ENCODE measurements at places on chromosomes 2 and 18. TPM values are rescaled to one million over a fixed set of nuclear protein-coding genes. Genes with fewer than 3 reads are reported as not detected.

- no peak for DNase-seq
Measured at GRCh38 chr2:233498126-233498525, 68.5 kb downstream of the USP40 start.

DNA sequence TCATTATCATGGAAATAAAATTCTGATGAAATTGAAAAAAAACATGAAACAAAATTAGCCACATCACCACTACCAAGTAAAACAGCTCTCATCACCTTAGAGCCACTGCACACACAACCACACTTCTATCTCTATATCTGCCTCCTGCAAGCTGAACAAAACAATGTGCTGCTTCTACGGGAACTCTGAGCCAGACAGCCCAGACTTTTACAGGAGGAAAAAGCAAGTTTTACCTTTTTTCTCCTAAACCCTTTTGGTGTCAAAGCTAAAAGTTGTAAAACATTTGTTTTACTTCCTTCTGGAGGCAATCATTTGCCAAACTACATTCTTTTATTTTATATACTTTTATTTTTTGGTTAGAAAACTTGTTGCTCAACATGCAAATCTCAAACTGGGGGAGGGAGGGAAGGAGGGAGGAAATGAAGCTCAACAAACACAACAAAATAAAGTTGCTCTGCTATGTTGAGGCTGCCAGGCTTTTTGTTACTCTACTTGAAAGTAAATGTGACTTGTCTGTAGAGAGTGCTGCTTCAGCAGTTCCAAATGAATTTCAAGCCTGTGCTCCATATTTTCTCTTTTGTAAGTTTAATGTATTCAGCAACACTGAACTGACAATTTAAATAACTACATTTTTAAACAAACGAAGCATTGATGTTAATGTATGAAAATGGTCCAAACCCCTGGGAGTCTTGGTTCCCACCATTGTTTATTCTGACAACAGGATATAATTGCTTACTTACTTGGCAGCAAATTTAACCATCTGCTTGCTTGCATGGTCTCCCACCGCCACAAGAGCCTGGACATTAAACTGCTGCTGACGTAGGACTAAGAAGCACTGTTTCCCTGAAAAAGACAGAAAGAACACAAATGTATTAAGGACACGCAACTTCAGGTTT, 24.5 kb downstream of the DARS1 start:
- DNase-seq, result no peak

GRCh38 chr2:3146772-3147650, 230.6 kb downstream of the EIPR1 start:
- no peak for DNase-seq

- no peak for DNase-seq
Measured at GRCh38 chr2:135124924-135125886, 73.1 kb downstream of the RAB3GAP1 start.

DNA sequence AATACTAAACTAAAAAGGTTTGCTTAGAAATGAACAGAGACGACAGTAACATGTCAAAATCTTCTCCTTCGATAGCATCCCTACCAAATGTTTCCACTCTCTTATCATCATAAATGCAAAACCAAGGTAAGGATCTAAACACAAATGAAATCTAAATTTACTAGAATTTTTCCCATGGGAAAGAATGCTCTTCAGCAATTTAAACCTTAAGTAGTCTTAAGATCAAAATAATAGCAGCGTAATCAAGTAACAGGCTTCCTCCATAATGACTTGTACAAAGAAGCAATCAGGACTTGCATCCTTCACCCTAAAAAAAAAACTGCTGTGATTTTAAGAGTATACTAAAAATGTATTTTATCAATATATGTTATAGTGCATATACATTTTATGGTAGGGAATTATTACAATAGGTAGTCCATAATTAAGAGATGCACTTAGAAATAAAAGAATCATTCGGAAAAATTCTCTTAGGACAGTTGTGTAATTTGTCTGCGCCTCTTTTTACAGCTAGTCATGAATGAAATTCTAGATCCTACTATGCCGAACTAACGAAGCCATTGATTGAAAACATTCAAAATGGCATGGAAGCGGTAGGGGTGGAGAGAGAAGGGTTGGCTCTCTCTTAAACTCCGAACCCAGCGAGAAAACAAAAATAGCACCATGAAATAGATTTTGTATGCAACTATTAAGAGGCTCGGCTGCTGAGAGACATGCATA, 1.3 kb downstream of the PGAP1 start:
- DNase-seq, result no peak

GRCh38 chr2:228066126-228066798, 115.2 kb downstream of the SPHKAP start:
- DNase-seq, result no peak

- no peak for DNase-seq
Measured at GRCh38 chr18:62827397-62827796, 112.1 kb downstream of the PHLPP1 start.

GRCh38 chr2:118878531-118879149, 31.2 kb upstream of the EN1 start:
- DNase-seq, result no peak

- no peak for DNase-seq
Measured at GRCh38 chr2:228669690-228670089, 488.2 kb upstream of the SPHKAP start.

DNA sequence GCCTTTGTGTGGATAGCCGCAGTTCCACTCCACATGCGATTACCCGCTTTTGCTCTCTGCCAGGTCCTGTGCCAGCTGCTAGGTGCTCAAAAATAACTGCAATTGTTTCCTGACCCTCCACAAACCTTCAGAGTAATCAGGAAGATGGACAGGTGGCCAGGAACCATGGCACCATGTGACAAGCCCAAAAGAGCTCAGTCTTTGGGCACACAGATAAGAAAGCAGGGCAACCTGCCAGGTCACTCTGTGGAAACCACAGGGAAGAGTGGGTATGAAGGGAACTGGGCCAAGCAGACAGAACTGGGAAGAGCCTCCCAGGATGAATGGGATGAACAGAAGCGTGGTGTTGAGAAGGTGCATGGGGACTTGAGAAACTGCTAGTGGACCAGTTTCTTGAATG, 79.4 kb upstream of the AGAP1 start:
- peak; percentile 78 for DNase-seq

DNA sequence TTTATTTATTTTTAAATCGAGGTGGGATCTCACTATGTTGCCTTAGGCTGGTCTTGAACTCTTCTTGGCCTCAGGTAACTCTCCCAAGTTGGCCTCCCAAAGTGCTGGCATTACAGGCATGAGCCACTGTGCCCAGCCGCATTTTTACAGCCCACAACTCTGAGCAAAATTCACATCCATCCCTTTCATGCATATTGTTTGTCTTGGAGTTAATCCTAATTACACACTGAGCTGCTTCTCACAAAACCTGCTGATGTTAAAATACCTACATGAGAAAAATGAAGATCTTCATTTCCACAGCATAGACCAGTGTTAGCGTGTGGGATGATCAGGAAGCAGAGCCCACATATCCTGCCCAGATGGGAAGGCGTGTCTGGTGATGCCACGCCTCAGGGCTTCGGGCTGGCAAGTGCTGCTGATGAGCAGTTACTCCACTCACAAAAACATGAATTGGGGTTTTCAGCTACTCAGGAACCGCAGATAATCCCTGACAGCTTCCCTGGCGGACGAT, 14.6 kb downstream of the ITGB1BP1 start:
- DNase-seq, result no peak

GRCh38 chr2:8196316-8196715, 485.5 kb upstream of the ID2 start:
- DNase-seq, result no peak

GPR35 gene
- 1.4 TPM for polyA plus RNA-seq

CEP192 gene
- 4.9 TPM for polyA plus RNA-seq

OR6B2 gene
- not detected for polyA plus RNA-seq

SLC16A14 gene
- polyA plus RNA-seq, result 0.87 TPM

NEU2 gene
- not detected for polyA plus RNA-seq

CAB39 gene
- 26.2 TPM for polyA plus RNA-seq

RFX8 gene
- polyA plus RNA-seq, result 0.16 TPM

SETBP1 gene
- 1.6 TPM for polyA plus RNA-seq

All from heart right ventricle (tissue), 16 donors.